ENCODE measurements at places on chromosomes 16 and 17. TPM values are rescaled to one million over a fixed set of nuclear protein-coding genes. Genes with fewer than 3 reads are reported as not detected.
A peak's percentile ranks its signal among the peaks of the same experiment; 100 is the strongest.

The ZG16B gene
- total RNA-seq: 0.25 TPM

GRCh38 chr17:44530896-44531418, 26.3 kb upstream of the FZD2 start:
- no peak for DNase-seq

GRCh38 chr17:31357091-31357490, 34.4 kb upstream of the RAB11FIP4 start:
- no peak for DNase-seq

The CHST5 gene
- total RNA-seq: 0.05 TPM

DNA sequence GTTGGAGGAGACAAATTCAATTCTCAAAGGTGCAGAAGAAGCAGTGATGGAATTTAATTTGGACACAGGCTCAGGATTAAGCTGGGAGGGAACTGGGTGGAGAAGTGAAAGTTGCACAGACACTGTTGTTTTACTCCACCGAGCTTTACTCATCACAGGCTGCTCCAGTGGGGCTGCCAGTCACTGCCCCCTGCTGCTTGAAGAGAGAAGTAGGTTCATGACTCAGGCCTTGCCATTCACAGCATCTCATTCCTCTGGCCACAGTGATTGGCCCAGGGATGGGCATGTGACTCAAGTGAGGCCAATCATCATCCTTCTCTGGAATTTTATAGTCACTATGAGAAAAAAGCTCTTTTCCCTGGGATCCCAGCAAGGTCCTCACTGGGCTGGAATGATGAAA, 11.8 kb downstream of the GNAO1 start:
- peak; percentile 4 for DNase-seq

DNA sequence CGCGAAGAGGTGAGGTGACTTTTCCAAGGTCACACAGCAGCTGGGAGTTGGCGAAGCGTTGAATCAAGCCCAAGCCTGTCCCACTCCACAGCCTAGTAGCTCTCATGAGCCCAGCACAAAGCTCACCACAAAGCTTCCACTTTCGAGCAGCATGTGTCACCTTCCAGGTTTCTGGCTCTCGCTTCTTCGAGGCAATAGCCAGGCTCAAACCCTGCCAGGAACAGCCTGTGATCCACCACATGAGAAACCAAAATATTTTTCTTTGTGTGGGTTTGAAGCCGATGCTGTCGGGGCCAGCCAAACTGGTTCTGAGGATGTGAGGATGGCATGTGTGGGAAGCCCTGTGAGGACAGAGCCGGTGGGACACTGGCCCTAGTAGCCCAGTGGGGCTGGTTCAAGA, 68.1 kb downstream of the COG7 start:
- DNase-seq: no peak
